ENCODE measurements at places on chromosomes 7 and 10.

GRCh38 chr10:16952610-16953009 is 135.4 kb upstream of the RSU1 start:
- DNase-seq, result no peak

- DNase-seq, result no peak
Observed at GRCh38 chr7:93327006-93327633, 95.0 kb downstream of the VPS50 start.

- no peak for DNase-seq
Observed at GRCh38 chr10:110216942-110217661, 9.7 kb downstream of the MXI1 start.

DNA sequence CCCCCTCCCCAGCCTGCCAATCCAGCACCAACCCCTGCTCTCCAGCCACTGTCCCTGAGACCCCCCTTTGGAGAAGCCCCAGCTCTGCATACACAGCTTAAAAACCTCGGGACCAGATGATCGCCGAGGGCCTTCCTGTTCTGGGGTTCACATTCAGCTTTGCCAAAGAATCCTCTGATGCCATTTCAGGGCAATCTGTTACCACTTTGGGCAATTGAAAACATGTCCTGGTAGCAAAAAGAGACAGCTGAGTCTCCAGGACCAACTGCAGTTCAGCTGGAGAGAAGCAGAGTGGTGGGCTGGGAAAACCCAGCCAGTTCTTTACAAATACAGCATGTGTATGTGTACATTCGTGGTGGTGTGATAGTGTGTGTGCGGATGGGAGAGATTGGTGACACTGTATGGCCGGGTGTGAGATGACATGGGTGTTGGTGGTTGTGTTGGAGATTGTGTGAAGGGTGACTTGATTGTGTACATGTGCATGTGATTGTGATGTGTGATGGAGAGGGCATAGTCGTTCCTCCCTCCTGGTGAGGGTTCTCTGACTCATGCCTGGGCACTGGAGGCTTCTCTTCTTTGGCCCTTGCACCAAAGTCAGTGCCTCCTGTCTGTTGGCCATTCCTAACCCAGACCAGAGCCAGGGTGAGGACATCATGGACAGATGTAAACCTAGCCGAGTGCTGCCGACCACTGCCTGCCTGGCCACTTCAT is 48.5 kb upstream of the AQP1 start:
- DNase-seq, result no peak

GRCh38 chr7:134954197-134955082 is 31.9 kb upstream of the AGBL3 start:
- DNase-seq, result peak; percentile 39

GRCh38 chr7:148327379-148327778 is 263.2 kb upstream of the C7orf33 start:
- peak; percentile 49 for DNase-seq

GRCh38 chr10:19931894-19932590 is 115.8 kb downstream of the PLXDC2 start:
- DNase-seq, result no peak

Measured in hepatocyte (in vitro differentiated cells).